Activated naive CD4-positive, alpha-beta T cell treated with anti-CD3 and anti-CD28 coated beads, Interleukin-2, amount 50 U/mL, for 16 hours (primary cell): ENCODE measurements at places on chromosomes 6 and 20.

DNA sequence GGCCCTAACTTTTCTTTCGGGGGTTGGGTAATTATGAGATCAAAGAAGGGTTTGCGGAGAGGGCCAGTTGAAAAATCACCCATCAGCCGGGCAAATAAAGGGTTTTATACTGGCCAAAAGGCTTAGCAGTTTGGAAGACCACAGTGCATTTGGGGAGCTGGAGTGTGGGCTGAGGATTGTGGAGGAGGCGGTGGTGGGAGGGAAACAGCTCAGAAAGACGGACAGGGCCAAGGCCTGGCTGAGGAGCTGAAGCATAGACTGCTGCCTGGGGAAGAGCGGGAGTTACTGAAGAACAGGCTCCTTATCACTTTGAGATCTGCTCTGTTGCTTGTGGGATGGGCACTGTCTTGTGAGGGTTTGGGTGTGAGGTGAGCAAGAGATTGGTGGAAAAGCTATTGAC is 144.2 kb downstream of the CARMIL1 start:
- no peak for DNase-seq

GRCh38 chr6:134603561-134603960 is 285.6 kb upstream of the SGK1 start:
- DNase-seq, result no peak

- DNase-seq, result no peak
These were observed 23.5 kb upstream of the CDH22 start for GRCh38 chr20:46331611-46332361.

DNA sequence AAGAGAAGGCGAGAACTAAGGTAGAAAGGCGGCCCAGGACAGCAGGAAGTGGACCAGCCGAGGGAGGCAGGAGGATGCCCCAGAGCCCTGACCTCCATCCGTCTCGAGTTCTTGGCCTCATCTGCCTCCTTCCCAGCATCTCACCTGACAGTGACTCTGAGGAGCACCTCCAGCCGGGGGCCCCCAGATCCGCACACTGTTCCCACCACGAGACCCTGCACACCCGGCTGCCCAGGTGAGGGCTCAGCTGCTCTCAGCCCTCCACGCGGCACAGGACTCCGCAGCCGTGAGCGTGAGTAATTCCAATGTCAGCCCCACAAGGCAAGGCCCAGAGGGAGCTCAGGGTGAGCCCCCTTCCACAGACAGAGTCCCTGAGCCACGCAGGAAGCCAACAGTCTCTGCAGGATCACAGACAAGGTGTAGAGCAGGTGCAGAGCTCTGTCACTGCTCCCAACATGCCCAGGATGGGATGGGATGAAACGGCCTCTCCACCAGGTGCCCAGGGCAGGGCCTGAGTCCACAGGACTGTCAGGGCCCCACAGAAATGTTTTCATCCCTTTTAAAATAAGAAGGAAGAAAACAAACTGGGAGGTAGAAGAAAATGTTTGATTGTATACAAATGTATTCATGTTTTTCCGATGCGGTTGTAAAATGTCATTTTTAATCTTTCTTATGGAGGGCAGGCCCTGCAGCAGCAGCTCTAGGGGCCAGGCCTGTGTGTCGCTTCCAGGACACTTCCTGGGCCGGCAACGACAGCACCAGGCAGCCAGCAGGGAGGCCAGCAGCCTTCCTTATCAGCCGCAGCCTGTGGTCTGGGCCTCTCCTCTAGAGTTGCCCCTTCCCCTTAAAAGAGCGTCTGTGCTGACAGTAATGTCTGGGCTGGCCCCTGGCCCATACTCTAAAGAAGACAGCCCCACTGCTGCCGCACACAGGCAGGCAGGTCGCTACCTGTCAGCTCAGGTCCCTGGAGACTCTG is 66.9 kb downstream of the DLL1 start:
- DNase-seq, result no peak

- no peak for DNase-seq
These were observed at the start of gene ASIP for GRCh38 chr20:34240693-34241615. Gene ASIP (plus strand): TSS chr20:34241423. CDS start chr20:34260375, 18,952 bp downstream.
